ENCODE measurements at places on chromosomes 3 and 15. TPM values are rescaled to one million over a fixed set of nuclear protein-coding genes. Genes with fewer than 3 reads are reported as not detected.

ALG1L2 gene
- not detected for total RNA-seq

MINDY4B gene
- not detected for total RNA-seq

ADAMTS9 gene
- 26.0 TPM for total RNA-seq

C3orf49 gene
- total RNA-seq, result not detected

GLDN gene
- 2.2 TPM for total RNA-seq

SAMMSON gene
- total RNA-seq, result not detected

FGD5 gene
- 3.4 TPM for total RNA-seq

PLXND1 gene
- 24.1 TPM for total RNA-seq

P3H2 gene
- 4.7 TPM for total RNA-seq
